ENCODE measurements at places on chromosomes 1 and 21.

GRCh38 chr1:75588779-75589475 lies 22.0 kb downstream of the SLC44A5 start:
- no peak for DNase-seq

DNA sequence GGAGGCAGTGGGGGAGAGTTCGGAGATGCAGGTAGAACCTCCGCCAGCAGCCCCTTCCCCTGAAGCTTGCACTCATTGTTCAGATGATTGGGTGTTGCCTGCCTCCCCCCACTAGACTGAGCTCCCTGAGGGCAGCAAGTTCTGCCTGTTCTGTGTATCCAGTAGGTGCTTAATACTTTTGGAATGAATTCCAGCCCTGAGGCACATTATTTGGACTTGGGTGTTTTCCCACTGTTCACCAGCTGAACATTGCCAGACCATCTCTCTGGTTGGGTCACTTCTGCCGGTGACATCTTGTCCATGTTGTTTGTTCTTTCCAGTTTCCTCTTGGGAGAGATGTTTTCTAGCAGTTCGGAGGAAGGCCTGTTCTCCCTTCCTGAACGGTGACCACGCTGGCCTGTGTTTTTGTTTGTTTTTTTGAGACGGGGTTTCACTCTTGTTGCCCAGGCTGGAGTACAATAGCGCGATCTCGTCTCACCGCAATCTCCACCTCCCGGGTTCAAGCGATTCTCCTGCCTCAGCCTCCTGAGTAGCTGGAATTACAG lies 48.7 kb downstream of the SPSB1 start:
- no peak for DNase-seq

GRCh38 chr1:25560001-25560400 lies 16.6 kb downstream of the LDLRAP1 start:
- no peak for DNase-seq

DNA sequence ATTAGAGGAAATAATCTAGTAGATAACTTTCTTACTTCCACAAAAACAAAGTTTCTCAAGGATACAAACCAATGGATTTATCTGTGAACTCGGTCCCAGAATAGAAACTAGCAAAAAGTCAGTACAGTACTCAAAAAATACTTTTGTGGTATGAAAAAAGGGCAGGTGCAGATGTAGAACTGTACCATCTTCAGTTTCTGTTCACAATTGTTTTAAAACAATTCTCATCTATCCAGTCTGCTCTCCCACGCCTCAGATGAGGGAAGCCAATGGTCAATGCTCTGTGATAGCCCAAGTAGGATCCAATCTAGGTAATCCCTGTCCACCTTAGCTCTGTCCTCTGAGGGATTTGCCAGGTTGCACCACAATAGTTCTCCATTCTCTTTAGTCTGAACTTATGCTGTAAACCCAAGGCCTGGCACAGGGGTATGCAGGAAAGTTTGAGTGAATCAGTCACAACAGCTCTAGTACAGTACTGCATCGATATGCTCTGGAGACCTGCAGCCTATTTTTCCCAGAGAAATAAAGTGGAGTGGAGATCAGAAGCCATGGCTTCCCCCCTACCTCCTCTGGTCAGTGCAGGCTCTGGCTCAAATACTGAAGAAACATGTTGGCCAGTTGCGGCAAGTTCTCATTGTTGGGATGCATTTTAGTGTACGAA lies 1.4 kb downstream of the KTI12 start:
- peak; percentile 18 for DNase-seq

DNA sequence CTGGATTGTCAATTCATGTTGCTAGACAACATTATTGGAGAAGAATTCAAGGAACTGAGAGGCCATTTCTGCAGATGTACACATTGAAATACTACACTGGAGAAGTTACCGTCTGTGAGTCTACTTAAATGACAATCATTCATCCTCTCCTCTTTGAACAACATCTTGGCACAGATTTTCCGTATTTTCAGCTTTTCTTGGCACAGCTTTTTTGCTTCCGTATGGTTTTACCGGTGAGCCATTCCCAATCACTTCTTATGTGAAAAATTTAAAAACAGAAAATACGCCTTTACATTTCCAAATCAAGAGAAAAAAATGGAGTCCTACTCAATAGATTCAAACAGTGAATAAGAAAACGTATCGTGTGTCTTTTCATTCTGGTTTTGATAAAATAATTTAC lies 1493.7 kb downstream of the AMY1C start:
- DNase-seq, result no peak

DNA sequence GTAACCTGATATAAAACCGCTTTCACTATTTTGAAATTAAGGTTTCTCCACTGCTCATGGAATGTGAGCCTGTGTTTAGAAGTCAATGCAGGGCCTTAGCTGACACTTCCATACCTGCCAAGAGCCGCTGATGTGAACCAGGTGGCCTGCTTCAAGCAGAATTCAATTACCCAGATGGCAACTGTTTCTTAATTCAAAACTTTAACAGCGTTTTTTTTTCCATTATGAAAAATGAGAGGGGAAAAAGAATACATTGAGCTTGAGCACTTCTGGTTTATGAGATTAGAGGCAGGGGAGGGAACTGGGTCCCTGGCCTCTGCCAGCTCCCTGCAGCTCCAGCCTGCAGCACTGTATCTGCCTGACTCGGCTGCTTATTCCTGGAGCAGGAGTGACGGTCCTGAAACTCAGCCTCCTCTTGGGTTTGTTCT lies 7.7 kb upstream of the ATP1A1 start:
- peak; percentile 21 for DNase-seq

GRCh38 chr21:32437729-32438128 lies 25.2 kb downstream of the EVA1C start:
- no peak for DNase-seq

- no peak for DNase-seq
Observed at GRCh38 chr1:177737456-177737855, 232.4 kb downstream of the SEC16B start.

DNA sequence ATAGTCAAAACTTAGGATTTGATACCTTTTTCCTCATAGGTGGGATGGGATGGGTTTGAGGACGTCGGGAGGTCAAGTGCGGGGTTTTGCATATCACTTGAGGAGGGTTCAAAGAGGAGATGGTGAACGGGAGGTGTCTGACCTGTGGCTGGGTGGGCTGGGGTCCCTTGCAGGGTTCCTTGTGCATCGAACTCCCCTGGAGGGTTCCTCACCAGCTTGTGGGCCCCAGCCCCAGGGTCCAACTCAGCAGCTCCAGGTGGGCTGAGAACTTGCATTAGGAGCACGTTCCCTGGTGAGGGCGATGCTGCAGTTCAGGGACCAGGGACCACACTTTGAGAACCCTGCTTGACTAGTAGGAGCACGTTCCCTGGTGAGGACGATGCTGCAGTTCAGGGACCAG lies 23.2 kb downstream of the TRPM2 start:
- DNase-seq, result no peak

- no peak for DNase-seq
Observed at GRCh38 chr21:42668298-42668992, 15.0 kb downstream of the PDE9A start.

DNA sequence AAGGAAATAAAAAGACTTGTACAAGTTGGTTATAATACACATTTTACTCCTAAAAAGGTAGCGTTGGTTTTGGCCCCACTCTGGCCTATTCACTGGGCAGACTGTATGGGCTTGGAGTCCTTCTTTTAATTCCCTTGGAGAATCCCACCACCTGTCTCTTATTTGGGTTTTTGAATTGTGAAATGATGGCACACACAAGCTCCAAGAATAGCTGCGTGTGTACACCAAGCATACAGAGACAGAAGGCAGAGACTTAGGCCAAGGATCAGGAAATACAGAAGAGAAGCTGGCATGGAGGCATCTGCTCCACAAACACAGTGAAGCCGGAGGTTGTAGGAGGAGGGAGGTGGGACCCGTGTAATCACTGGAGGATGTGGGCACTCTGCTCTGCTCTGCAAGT lies 29.1 kb downstream of the DDR2 start:
- no peak for DNase-seq

DNA sequence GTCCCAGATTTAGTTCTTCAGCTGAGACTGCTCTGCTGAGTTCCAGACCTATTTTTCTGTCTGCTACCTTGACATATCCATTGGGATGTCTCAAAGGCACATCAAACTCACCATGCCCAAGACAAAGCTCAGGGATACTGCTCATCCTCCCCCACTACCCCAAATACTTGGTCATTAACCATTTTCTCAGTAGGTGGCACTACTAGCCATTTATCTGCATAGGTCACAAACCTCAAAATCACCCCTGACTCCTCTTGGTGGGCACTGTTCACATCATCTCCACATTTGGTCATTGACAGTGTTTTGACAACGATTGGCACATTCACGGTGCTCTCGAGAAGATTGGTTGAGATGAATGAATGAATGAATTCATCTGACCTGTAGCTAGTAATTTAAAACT lies 32.1 kb downstream of the CACNA1S start:
- DNase-seq, result no peak

DNA sequence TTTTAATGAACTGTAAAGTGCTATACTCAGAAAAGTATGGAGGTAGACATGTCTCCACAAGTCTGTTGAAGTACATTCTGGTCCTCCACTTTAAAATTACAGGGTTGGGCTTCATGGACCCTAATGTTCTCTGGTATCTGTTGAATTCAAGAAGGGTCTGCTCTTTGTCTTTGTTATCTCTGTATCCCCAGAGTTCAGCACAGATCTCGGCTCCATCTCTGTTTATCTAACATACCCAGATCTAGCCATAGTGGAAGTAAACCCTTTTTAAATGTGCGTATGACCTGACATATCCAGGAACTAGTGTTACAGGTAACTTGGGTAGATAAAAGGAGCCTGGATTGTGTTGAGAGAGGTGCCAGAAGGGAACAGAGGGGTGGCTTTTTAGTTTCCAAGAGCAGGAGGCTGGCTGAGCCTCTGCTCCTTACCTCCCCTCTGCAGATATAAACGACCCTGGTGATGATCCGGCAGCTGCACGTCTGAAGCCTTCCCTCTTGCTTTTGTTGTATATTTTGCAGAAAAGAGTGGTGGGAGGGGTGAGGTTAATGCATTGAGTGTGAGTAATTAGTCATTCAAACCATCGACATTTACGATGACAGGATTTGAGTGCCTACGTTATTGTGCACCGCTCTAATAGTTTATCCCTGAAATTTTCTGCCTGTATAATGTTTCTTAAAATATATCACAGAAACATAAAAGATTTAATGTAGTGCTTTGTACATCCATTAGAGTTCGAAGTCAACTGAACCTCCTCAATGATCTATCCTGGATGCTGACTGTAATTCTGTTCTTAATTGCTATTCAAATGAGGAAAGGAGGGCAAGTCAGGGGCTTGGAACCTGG lies 30.8 kb downstream of the ELAVL4 start:
- no peak for DNase-seq

DNA sequence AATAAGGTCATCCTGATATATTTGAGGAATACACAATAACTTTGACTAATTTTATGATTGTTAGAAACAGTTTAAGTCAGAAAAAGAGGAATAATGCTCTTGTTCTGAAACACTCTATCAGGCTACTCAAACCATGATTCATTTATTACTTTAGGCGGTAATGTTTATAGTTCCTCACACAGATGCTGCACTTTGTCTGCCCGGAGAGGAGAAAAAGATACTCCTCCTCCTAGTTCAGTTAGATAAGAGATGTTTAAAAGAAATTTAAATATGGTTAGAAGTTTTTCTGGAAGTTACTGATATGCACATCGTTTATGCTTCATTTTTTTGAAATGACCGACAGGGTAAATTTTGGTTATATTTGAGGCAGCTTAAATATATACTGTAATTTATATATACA lies 103.0 kb downstream of the ZMYM4 start:
- DNase-seq, result no peak

GRCh38 chr1:240109920-240110636 lies 18.4 kb downstream of the FMN2 start:
- DNase-seq, result peak; percentile 41

DNA sequence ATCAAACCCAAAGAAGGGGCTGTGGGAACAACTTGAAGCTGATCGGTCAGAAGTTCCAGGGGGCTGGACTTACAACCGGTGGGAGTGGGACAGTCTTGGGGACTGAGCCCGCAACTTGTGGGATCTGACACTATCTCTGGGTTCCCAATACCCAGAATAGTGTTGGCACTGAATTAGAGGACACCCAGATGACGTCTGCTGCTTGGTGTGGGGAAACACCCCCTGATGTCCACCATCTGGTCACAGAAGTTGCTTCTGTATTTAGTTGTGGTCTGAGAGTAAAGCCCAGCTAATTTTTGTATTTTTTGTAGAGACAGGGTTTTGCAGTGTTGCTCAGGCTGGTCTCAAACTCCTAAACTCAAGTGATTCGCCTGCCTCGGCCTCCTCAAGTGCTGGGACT lies 28.8 kb downstream of the SERBP1 start:
- no peak for DNase-seq

- DNase-seq, result no peak
Observed at GRCh38 chr1:155107309-155108264, 20.1 kb upstream of the EFNA1 start.
